Stimulated activated CD4-positive, alpha-beta T cell treated with anti-CD3 and anti-CD28 coated beads, Interleukin-1b, Interleukin-23, amount 100 ng/mL, for 1 hour (primary cell): ENCODE measurements at places on chromosomes 5 and 9.

- no peak for DNase-seq
These were observed 55.2 kb downstream of the ANXA1 start for GRCh38 chr9:73206851-73207250.

DNA sequence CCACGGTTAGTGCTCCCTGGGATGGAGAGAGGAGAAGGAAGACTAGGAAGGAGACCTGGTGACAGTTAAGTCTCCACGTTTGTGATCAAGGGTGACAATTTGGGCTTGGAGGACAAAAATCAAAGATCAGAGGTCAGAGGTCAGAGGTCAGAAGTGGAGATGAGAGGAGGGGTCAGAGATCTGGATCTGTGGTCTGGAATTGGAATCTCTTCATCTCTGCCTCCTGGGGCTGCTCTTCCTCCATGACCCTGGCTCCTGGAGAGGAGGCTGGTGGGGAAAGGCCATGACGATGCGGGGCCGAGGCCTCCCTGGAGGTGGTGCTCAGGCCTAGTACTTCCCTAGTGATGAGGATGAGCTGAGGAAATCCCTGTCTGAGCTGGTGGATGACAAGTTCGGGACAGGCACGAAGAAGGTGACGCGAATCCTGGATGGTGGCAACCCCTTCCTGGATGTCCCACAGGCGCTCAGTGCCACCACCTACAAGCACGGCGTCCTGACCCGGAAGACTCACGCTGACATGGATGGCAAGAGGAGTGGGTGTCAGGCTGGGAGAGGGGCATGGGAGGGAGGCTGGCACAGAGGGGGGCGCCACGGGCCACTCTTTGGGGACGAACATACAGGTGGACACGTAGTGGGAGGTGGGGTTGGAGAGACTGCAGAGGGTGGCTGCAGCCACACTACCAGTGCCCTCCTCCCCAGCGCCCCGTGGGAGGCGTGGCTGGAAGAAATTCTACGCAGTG is 41.0 kb downstream of the PSD2 start:
- no peak for DNase-seq

DNA sequence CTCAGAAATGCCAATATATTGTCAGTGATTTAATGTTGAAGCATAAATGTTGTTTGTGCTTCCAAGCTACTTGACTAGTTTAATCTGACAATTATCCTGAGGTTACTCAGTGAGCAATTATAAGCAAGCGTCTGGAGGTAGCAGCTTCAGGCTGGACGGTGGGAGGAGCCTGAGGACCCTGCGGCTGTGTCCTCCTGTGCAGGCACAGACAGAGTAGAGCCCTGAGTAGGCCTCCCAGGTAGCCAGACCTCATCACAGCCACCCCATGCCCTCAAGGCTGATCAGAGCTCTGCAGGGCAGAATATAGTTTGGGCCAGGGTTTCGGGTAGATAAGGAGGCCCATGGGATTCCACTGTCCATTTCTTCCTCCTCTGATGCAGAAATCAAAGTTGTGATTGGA is 153.6 kb downstream of the DRD1 start:
- no peak for DNase-seq

DNA sequence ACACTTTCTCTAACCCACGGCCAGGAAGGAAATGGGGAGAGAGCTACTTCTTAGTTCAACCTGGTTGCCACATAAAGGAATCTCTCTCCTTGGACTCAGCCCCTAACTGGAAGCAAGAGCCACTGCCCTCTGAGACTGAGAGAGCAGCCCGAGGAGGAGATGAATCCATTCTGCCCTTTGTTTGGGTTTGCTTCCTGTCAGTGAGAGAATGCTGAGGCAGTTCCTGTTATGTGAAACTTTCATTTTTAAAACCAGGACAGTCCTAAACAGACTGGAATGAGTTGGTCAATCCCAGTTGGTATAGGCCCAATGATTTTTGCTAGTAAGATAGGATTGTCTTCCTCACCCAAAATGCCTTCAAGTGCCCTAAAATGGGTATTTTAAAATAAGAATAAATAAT is 205.1 kb downstream of the NTRK2 start:
- no peak for DNase-seq

DNA sequence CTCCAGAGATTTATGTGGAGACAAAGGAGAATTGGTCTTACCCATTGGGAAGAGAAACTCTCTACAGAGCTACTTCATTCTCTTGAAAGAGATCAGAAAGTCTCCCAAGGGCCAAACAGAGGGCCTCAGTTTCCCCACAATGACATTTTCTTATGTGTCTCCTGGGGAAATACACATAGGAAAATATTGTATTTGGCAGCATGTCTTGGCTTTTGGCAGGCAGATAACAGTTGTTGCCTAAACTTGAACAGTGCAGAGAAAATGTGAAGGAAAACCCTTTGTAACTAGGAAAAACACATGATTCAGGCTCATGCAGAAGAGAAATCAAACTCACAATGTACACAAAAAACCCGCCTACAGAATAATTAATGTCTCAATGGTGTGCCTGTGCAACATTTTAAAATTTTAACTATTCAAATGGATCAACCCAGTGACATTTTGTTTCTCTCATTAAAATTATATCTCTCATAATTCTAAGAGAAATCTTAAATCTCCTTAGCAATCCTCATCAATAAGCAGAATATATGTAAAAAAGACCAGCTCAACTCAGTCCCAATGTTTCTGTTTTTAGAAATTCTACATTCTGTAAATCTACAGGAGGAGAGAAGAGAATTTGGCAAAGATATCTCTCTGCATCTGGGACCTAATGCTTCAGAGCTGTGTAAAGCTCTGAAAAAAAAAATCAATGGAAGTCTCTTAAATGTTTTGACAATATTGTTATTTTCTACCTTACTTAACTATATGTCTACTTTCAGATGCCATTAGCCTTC is 205.1 kb downstream of the ADAMTSL1 start:
- DNase-seq: no peak

DNA sequence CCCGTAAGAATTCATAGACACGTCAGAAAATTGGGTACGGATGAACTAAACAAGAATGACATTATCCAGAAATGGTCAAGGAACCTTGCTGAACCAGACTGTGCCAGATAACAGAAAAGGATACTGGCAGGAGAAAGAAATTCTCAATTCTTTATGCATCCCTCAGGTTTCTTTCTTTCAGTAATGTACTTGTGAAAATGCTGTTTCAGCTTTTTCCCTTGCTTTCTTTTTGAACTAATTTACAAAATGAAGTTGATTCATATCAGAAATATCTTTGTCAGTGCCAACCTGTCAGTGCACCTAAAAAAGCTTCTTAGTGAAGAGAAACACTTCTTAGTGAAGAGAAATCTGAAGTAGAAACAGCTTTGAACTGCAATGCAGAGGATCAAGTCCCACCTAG is 643.6 kb upstream of the RORB start:
- DNase-seq: no peak

DNA sequence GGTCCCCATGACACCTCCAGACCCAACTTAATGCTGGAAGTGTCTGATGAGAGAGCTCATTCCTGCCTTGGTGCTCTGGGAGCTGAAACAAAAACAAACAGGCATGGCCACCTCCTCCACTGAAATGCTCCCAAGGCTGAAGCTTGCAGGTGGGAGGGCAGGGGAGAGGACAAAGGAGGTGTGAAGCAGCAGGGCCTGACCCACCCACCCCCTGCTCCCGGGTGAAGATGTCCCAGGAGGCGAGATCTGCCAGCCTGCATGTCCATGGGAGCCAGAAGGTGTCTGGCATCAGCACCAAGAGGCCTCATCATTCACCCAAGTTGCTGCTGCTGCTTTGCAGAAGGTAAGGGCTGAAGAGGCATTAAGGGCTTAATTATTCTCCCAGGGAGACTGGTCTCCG is 4.2 kb upstream of the CCIN start:
- no peak for DNase-seq

DNA sequence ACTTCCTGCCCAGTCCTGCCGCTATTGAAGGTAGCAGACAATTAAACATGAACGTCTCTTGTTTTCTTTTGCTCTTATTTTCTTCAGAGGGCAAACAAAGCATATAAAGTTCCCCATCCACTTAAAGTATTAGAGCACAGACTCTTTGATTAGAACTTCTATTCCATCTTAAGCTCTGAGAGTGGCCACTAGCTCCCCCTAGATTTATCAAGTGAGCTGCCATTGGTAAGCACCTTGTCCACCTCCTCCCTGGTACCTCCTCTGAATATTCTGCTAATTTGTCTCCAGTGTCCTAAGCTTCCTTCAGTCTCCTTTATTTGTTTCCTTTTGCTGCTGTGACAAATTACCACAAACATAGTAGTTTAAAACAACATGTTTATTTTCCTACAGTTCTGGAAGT is 264.3 kb upstream of the KCNN2 start:
- no peak for DNase-seq

GRCh38 chr5:5409151-5409810 is 13.2 kb upstream of the ICE1 start:
- DNase-seq: no peak

DNA sequence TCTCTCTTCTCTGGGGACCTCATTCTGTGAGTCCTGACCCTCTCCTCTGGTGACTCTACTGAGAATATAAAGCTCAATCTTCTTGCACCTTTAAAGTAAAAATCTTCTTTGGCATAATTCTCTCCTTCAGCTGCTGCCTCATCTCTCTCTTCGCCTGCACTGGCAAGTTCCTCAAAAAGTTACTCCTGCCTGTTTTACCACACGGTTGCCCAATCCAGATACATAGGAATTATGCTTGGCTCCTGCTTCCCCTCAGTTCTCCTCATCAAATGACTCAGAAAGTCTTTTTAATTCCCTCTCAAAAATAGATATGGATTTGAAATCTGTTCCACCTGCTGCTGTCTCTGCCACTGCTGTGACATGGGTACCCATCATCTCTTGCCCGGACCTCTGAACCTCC is 14.4 kb upstream of the HRCT1 start:
- DNase-seq: no peak

DNA sequence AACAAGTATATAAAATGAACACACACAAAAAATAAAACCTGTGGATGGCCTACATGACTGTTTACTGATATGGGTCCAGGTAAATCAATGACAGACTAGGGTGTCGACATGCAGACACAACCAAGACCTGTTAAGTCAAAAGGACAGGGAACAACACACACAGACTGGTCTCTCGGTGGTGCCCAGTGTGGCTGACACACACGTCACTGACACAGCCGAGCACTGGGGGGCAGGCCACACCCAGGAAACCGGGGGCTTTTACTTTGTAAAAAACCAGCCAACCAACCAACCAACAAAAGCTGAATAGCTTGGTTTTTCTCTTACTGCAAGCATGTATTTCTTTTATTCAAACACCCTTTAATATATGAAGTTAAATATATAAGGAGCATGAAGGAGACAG is 5.0 kb downstream of the FAM163B start:
- no peak for DNase-seq

DNA sequence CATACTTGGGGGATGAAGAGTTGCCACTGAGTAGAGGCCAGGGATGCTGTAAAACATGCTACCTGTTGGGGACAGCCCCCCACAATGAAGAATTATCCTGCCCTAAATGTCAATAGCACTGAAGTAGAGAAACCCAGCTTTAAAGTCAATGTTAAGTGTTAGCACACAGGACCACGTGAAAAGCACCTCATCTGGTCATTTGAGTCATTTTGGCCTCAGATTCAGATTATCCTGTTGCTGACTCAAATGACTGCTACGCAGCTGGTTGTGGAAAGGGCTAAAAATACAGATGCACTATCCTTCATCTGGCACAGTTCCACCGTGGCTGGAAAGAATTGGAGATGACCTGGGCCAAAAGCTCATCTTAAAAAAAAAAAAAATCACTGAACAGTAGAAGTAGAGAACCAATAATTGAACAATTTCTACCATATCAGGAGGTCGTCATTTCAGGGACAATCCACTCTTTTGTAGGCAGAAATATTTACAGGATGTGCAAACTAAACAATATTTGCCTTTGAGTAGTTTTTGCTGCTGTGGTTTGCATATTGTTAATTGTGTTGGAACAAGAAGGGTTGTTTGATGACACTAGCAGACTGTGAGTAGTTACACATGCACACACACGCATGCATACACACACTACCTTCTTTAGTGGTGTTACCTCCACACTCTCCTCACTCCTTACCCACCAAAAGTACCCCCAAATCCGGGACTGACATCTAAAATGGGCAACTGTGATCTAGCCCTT is 195.3 kb upstream of the KLF9 start:
- DNase-seq: no peak

- DNase-seq: no peak
These were observed 207.5 kb upstream of the IRX2 start for GRCh38 chr5:2958976-2959375.

- no peak for DNase-seq
These were observed 37.6 kb upstream of the TARS1 start for GRCh38 chr5:33403187-33403586.

DNA sequence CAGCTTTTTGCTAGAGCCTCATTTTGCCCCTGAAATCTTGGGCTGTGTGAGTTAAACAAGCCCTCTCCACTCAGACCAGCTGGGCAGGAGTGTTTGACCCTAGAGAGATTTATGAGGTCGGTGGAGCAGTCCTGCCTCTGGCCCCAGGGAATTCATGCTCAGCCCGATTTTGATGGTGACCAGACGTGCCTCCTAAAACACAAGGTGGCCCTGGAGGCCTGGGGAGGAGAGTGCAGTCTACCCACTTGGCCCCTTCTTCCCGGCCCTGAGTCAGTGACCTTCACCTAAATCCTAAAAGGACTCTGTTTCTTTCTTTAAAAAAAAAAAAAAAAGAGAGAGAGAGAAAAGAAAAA is 86.6 kb upstream of the SAP30L start:
- DNase-seq: no peak

DNA sequence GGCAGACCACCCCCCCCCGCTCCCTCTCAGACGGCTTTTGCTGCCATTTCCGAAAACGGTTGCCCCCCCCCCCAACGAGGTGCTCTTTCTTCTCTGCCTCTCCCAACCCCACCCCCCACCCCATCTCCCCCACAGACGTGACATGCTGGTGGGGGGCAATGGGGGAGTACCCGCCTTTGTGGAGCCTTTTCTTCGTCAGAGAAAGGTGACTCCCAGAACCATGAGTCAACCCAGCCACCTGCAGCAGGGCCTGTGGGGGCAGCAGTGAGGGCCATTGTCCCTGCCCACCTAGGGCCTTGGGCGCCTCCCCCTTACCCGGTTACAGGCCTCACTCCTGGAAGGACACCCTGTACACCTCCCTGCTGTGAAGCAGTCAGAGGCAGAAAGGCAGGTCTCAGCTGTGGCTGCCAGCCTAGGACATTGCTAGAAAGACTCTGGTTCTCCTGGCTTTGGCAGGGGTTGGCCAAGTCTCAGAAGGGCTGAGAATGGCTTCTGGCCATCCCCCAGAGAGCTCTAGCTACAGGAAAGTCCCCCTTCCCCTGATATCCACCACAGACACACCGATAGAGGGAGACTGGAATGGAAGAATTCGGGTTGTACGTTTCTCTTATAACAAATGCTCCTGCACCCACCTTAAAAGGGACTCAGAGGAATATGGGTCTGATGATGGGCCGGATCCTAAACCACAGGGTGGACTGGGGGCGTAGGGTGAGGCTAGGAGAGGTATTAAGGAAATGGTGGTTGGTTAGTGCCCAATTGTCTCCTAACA is 2.2 kb downstream of the DNAJB5 start:
- no peak for DNase-seq

GRCh38 chr5:106766916-106767315 is 903.8 kb downstream of the EFNA5 start:
- no peak for DNase-seq
